CD4-positive, alpha-beta T cell treated with Interleukin-2 at 100 ng/mL for 4 hours (primary cell): ENCODE measurements at places on chromosomes 1 and 21.

DNA sequence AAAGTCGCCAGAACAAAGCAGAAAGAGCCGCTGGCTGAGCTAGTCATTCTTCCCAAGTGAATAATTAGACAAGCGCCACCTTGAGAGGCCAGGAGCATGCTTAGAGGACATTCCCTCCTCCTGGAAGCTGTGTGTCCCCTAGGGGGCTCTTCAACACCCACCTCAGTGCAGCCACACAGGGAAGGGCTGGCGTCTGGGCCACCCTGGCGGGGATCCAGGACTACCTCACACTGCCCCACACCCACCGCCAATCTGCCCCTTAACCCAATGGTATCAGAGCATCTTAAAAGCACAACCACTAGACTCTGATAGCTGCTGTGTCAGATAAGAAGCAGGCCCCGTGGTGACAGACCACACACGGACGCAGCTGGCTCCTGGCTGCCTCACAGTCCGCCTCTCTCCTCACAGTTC lies 24.9 kb downstream of the SETD4 start:
- no peak for DNase-seq

GRCh38 chr1:5744341-5744740 lies 247.9 kb downstream of the NPHP4 start:
- DNase-seq: no peak

GRCh38 chr1:19617376-19617775 lies 26.7 kb upstream of the NBL1 start:
- DNase-seq: no peak

DNA sequence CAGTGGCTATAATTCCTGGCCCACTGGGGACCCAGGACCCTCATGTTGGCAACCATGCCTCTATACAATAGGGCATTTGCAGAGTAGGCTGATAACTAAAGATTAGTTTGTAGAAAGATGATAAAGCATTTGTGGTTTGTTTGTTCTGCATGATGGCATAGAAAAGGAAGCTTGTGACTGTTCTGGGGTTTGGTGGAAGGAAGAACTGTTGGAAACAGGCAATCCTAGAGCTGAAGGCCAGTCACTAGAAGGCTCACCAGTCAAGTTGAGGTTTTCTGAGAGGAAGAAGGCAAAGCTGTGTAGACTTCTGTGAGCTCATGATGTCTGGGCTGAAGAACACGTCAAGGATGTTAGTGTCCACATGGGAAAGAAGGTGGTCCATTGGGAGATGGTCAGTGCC lies 140.3 kb upstream of the VANGL1 start:
- no peak for DNase-seq

DNA sequence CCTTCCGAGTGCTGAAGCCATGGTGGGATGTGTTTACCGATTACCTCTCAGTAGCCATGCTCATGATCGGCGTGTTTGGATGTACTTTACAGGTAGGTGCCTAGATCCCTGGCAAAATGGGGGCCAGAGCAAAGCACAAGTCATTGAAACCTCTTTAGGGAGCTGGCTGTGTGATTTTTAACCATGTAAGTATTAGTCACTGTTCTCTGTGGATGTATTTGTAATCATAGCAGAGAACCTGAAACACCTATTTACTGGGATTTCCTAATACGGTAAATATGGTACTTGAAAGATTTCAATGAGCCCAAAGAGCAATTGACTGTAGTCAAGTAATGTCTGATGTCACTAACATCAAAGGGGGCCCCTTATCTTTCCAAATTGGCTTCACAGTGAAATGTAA lies 53.6 kb downstream of the LRRC8C start:
- no peak for DNase-seq

- no peak for DNase-seq
Observed at GRCh38 chr1:27057801-27058625, 45.4 kb upstream of the TENT5B start.

DNA sequence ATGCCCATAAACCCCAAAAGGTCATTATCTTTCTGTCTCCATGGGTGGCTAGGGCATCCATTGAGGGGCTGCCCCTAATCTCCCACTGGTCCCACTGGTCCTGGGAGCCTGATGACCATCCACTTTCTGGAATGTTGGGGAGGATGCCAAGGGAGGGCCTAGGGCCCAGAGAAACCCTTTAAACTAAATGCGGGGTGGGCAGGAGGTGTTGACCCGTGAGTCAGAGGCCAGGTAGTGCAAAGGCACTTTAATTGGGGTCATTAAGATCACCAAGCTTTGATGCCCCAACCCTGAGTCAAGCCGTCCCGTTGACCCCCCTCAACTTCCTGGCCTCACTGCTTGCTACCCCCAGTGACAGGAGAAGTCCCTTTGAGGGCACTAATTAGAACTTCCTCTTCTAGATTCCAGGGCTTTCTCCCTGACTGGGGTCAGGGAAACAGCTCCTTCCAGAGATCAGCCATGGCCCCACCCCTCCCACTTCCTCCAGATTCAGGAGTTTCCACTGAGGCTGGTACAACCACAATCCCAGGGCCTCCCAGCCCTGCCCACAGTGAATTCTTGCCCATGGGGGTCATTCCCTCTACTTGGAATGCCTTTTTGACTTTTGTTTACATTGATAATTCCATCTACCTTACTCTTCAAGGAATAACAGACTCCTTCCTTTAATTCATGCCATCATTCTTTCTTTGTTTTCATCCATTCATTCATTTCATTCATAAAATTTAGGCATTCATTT lies 15.5 kb upstream of the SERINC2 start:
- DNase-seq: no peak

DNA sequence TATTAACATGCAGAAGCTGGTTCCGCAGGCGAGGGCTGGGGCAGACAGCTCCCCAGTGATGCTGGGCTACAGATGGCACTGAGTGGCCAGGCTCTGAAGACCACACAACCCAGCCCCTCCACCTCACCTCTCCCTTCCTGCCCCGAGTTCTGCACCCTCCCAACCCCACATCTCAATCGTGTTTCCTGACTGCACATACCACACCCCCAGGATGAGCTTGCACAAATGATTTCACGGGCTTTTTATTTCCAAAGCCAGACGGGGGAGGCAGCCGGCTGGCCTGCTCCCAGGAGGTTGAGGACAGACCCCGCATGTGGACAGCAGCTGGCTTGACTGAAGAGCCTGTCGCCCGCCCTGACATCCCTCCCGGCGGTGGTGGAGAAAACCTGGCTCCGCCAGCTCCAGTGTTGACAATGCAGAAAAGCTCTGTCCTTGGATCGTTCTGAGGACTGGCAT lies 21.4 kb upstream of the ALDH4A1 start:
- DNase-seq: no peak

DNA sequence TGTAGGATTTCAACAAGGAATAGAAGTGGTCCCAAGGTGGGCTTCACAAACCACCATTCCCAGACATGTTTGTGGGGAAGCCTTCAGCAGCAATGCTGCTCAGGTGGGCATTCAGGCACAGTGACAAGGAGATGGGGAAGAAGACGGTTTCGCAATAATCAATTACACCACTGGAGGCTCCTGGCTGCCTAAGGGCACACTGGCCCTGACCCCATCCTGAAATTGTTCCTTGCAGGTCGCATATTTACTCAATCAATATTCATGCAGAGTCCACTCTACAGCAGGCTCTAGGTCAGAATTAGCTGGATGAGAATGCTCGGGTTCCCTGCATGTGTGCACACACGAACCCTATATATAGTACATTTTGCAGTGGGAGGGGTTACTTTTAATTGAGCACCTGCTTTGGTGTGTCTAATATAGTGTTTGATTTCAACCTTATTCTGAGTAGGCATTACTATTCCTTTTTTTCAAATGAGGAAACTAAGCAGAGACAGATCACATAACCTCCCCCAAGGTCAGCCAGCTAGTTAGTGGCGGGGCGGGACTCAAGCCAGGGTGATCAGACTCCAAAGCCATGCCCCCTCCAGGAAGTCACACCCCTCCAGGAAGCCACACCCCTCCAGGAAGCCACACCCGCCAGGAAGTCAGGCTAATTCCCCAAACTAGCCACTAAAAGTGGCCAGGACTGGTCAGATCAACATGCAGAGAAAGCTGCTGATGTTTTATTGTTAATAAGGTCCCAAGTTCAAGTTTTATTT lies 106.5 kb downstream of the HLCS start:
- DNase-seq: peak; percentile 37

DNA sequence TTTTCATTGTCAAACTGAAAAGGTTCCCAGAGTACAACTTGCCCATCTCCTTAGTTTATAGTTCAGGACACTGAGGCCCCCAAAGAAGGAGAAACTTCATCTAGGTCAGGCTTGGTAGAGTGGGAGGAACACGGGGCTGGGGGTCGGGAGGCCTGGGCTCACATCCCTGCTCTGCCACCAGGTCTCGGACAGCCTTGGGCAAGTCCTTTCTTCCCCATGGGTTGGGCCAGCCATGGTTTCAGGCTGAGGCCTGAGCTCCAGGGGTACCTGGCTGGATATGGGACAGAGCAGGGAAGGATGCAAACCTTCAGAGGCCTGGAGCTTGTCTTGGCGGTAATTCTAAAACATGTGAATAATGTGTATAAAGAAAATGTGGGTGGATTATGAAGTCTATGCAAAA lies 17.0 kb downstream of the FOXO6 start:
- no peak for DNase-seq

DNA sequence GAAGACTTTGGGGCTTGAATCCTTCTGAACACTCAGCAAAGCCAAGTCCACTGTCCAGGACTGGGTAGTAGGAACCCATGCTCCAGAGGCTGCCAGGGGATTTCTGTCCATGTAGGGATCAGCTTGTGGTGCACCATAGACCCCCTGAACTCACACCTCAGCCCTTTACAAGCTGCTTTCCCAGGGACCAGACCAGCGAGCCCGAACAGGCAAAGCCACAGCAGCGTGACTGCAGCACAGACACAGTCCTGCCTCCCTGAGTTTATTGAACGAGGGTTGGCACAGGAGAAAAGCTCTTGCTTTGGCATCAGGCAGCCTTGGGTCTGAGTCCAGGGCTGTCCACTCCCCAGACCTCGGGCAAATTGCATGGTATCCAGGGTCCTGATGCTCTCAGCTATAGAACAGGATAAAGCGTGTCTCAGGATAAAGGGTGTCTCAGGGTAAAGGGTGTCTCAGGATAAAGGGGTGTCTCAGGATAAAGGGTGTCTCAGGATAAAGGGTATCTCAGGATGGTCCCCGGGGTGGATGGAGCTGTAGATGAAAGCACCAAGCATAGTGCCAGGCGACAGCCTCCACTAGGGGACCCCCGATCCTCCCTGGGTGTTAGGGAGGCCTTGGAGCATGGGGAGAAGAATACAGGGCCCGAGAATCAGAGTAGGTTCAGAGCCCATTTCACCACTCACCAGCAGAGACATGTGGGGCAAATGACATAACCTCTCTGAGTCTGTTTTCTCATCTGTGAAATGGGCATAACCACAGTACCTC lies 648.8 kb downstream of the NPHP4 start:
- no peak for DNase-seq

DNA sequence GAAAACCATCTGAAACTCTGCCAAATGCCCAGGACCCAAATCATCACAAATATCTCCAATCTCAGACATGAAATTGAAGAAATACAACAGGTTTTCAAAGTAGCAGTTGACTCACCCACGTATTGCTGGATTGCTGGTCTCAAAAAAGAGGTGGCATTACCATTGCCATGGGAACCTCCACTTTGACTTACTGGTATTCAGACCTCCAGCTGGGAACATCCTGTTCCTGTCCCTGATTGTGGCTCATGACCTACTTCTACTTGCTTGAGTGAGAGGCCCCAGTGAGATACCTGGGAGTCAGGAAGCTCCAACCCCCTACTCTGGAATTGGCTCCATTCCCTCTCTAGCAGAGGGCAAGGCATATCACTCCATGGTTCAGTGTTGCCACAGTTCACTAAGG lies 64.6 kb downstream of the NMNAT2 start:
- DNase-seq: no peak

DNA sequence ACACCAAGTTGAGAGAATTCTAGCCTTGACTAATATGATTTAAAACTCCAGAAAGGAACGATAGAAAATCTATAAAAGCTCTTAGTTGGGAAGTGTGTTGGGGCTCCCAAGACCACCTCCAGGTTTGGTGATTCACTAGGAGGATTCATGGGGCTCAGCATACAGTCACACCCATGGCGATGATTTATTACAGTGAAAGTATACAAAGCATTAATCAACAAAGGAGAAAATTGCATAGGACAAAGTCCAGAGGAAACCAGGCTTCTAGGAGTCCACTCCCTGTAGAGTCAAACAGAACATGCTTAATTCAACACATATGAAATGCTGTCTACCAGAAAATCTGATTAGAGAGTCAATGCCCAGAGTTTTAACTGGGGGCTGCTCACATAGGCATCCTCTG lies 4.8 kb downstream of the CDCA8 start:
- DNase-seq: no peak
